MCF 10A (cell line): ENCODE measurements at places on chromosomes 11 and 22. TPM values are rescaled to one million over a fixed set of nuclear protein-coding genes. Genes with fewer than 3 reads are reported as not detected.

GRCh38 chr11:33701302-33702230 lies 940 bp upstream of the C11orf91 start:
- peak; percentile 81 for DNase-seq
- peaks cover 41% of the 10 kb centered on the region for H3K4me1 ChIP-seq
- H3K27me3 ChIP-seq = no peaks in the 10 kb centered on the region
- H3K27ac ChIP-seq = peak overlapping the region; percentile 92

Gene GRIA4
- not detected in 2 replicates for total RNA-seq

DNA sequence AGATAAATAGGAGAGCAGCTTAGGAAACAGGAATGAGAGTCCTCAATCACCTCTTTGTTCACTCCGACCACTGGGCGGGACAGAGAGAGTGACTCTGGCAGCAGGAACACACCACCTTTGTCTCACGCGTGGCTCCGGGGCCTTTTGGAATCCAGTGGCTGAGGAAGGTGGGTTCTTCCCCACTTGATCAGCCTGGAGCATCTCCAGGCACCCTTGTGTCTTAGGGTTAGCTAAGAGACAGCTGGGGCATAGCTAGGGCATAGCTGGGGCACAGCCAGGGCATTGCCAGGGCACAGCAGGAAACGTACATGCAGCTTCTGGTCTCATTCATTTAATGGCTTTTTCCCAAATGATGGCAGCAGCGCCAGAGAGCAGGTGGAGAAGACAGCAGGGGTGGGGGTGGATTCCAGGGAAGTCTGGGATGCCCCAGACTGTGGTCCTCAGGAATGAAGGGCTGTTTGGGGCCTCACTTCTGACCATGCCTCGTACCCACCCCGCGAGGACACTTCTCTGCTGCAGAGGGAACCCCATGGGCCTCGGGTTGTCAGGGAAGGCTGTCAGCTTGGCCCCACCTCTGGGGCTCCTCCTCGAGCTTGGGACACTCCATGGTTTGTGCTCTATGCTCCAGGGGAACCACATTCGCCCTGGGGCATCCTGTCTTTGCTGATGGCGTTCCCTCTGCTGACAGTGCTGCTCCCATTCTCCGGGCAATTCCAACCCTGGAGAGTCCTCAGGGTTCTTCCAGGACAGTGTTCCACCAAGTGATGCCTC lies 30.4 kb upstream of the SHANK2 start:
- no peak overlapping the region for H3K27ac ChIP-seq
- no peak for DNase-seq
- no peaks in the 10 kb centered on the region for H3K27me3 ChIP-seq
- no peaks in the 10 kb centered on the region for H3K36me3 ChIP-seq

DNA sequence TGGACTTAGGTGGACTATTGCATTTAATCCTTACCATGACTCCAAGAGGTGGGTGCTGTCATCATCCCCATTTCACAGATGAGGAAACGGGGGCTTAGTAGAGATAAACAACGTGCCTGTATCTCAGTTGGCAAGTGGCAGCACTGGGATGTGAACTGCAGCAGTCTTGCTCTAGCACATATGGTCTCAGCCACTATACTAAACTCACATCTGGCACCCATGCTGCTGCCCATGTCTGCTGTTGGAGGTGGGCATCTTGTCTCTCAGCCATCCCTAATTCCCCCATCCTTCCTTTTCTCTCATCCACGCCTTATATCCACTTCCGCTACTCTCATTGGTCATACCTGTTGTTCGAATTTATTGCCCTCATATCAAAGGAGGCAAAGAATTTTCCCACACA lies 3.8 kb downstream of the PRG3 start:
- no peak for DNase-seq
- peaks cover 32% of the 10 kb centered on the region for H3K27me3 ChIP-seq
- peaks cover 6% of the 10 kb centered on the region for H3K36me3 ChIP-seq
- H3K27ac ChIP-seq = no peak overlapping the region
- H3K4me1 ChIP-seq = no peaks in the 10 kb centered on the region

- no peaks in the 10 kb centered on the region for H3K4me1 ChIP-seq
- H3K36me3 ChIP-seq = no peaks in the 10 kb centered on the region
- no peaks in the 10 kb centered on the region for H3K27me3 ChIP-seq
- no peak overlapping the region for H3K27ac ChIP-seq
Measured at GRCh38 chr11:125128450-125128849, 17.0 kb upstream of the TMEM218 start.

DNA sequence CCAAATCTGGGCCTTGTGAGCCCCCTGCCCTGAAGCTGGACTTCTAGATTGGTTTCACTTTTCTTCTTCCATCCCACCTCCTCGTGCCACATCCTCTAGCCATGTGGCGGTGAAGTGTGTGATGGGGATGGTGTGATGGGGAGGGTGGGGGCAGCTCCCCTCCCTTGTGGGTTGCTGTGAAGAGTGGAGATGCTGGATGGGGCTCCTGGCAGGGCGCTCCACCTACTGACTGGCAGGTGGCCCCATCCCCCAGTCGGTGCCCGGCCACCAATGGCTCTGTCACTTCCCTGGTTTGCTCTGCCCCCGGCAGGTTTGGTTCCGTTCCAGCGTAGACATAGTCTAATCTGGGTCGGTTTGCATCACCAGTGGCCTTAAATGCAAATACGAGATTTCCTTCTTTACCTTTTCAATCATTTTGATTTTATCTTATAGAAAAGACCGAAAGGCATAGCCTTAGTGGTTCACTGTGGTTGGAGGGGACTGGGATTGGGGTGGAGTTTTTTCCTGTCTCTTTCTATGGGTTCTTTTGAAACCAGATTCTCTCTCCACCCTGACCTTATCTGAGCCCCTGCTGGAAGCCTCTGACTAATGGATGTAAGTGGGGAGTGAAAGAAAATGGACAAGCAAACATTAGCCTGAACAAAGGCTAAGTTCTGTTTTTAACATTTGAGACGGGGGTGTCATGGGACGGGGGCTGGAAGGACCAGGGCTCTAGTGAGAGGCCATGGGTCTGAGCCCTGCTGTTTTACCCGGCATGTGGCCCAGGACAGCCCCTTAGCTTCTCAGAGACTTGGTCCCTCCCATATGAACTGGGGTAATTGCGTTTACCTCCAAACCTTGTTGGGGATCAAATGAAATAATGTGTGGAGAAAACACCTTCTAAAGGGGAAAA lies 149.3 kb downstream of the CACNA1I start:
- H3K36me3 ChIP-seq = peaks cover 4% of the 10 kb centered on the region
- peaks cover 38% of the 10 kb centered on the region for H3K27me3 ChIP-seq
- H3K27ac ChIP-seq = no peak overlapping the region
- H3K4me1 ChIP-seq = no peaks in the 10 kb centered on the region
- no peak for DNase-seq

- H3K36me3 ChIP-seq = no peaks in the 10 kb centered on the region
- H3K27ac ChIP-seq = no peak overlapping the region
- peaks cover 28% of the 10 kb centered on the region for H3K27me3 ChIP-seq
- no peaks in the 10 kb centered on the region for H3K4me1 ChIP-seq
- no peak overlapping the region for H3K4me3 ChIP-seq
Measured at GRCh38 chr11:110867951-110868350, 155.7 kb upstream of the ARHGAP20 start.

Gene DEUP1
- not detected in 2 replicates for total RNA-seq

Gene OR8D4
- total RNA-seq = not detected in 2 replicates

DNA sequence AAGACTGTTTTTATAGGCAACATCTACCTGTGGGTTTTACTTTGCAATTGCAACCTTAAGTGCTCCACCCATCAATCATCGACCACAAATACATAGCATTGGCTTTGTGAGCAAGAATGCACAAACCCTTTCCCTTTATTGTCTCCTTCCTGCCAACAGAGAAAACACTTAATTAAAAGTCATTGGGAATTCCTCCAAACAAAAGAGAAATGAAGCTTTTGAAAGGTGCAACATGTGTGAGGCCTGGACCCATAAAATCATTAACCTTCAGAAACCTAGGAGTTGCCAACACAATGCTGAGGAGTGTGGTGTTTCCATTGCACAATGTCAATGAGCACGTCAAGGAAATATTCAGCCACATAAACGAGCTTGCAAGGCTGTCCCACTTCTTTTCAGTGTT lies 223.2 kb downstream of the BLID start:
- no peaks in the 10 kb centered on the region for H3K27me3 ChIP-seq
- H3K36me3 ChIP-seq = no peaks in the 10 kb centered on the region
- H3K27ac ChIP-seq = no peak overlapping the region
- peaks cover 67% of the 10 kb centered on the region for H3K4me1 ChIP-seq
- peak; percentile 72 for DNase-seq

GRCh38 chr22:28019881-28020861 lies 101.1 kb upstream of the PITPNB start:
- no peak overlapping the region for H3K27ac ChIP-seq
- peaks cover 13% of the 10 kb centered on the region for H3K27me3 ChIP-seq
- peak; percentile 62 for DNase-seq
- peaks cover 6% of the 10 kb centered on the region for H3K36me3 ChIP-seq
- no peak overlapping the region for H3K4me3 ChIP-seq
- peaks cover 10% of the 10 kb centered on the region for H3K4me1 ChIP-seq

Gene OR56A4
- not detected in 2 replicates for total RNA-seq

Gene ATXN10
- 149 and 193 TPM in 2 replicates for total RNA-seq

GRCh38 chr22:37219533-37219932 lies 7.3 kb upstream of the SSTR3 start:
- no peak for DNase-seq
- H3K4me1 ChIP-seq = no peaks in the 10 kb centered on the region
- peaks cover 36% of the 10 kb centered on the region for H3K27me3 ChIP-seq
- no peak overlapping the region for H3K27ac ChIP-seq
- H3K4me3 ChIP-seq = no peak overlapping the region

- no peak overlapping the region for H3K4me3 ChIP-seq
- H3K4me1 ChIP-seq = no peaks in the 10 kb centered on the region
- H3K27ac ChIP-seq = no peak overlapping the region
- H3K27me3 ChIP-seq = peaks cover 43% of the 10 kb centered on the region
- DNase-seq = no peak
Measured at GRCh38 chr11:57539342-57539741, 1.9 kb downstream of the SMTNL1 start.

- H3K4me1 ChIP-seq = no peaks in the 10 kb centered on the region
- H3K36me3 ChIP-seq = peaks cover 48% of the 10 kb centered on the region
- peak overlapping the region; percentile 1 for H3K27ac ChIP-seq
- H3K4me3 ChIP-seq = no peak overlapping the region
Measured at GRCh38 chr22:24355574-24355973, 71.8 kb upstream of the ADORA2A start.

Gene CCDC15
- total RNA-seq = 2.8 and 3.4 TPM in 2 replicates

- H3K4me3 ChIP-seq = no peak overlapping the region
- no peaks in the 10 kb centered on the region for H3K36me3 ChIP-seq
- no peaks in the 10 kb centered on the region for H3K4me1 ChIP-seq
Measured at GRCh38 chr11:64601605-64602465, 10.8 kb downstream of the SLC22A12 start.

DNA sequence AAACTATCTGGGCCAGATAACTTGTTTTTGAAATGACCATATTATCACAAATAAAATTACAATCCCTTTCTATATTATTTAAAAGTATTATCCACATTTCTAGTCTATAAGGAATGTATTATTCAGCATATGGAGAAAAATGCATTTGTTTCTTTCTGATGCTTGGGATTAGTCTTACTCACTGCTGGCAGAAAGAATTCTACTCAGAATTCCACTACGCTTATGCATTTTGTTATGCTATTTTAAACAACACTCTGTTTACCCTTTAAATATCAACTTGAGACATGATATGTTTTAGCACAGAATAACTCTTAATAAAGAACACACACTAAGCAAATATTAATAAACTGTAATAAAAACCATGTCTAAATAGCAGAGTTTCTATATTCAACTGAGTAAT lies 77.6 kb upstream of the ANO3 start:
- H3K4me1 ChIP-seq = no peaks in the 10 kb centered on the region
- H3K27ac ChIP-seq = no peak overlapping the region
- DNase-seq = no peak
- H3K36me3 ChIP-seq = no peaks in the 10 kb centered on the region
- peaks cover 53% of the 10 kb centered on the region for H3K27me3 ChIP-seq

DNA sequence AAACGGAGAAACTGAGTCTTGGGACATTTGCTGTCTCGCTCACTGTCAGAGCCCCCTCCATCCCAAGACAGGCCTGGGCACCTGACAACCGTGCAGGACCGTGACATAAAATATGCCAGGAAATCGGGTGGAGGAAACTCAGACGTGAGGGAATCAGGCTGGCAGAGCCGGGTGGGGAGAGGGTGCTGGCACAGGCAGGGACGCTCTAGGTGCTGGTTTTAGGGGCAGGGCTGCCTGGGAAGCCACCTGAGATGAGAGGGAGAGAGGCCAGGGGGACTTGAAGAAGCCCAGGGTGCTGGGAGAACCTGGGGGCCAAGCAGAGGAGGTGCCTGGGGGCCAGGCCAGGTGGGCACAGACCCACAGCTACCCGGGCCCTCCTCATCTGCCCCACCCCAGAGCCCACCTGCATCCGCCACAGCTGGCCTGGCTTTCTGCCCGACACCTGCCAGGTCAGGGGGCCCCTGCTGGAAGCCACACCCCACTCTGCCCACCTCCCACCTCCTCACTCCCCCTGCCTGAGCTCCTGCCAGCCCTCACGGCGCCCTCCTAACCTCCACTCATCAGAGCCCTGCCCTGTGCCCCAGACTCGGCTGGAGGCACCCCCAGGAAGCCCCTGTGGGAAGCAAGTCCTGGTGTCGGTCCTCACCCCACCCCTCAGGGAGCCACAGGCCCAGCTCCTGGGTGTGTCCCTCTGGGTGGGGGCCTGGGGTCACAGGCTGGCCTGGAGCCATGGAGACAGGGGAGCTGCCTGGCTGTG lies 27.3 kb upstream of the MUC5AC start:
- no peak overlapping the region for H3K27ac ChIP-seq
- no peaks in the 10 kb centered on the region for H3K36me3 ChIP-seq
- no peak for DNase-seq
- H3K27me3 ChIP-seq = peaks cover 43% of the 10 kb centered on the region
- no peaks in the 10 kb centered on the region for H3K4me1 ChIP-seq

GRCh38 chr11:92839450-92839849 lies 130.0 kb upstream of the MTNR1B start:
- H3K27me3 ChIP-seq = no peaks in the 10 kb centered on the region
- no peak overlapping the region for H3K4me3 ChIP-seq
- no peaks in the 10 kb centered on the region for H3K36me3 ChIP-seq
- peaks cover 13% of the 10 kb centered on the region for H3K4me1 ChIP-seq
- DNase-seq = no peak
- H3K27ac ChIP-seq = no peak overlapping the region

Gene POU2AF2
- total RNA-seq = not detected in 2 replicates

Gene FAM180B
- not detected in 2 replicates for total RNA-seq

DNA sequence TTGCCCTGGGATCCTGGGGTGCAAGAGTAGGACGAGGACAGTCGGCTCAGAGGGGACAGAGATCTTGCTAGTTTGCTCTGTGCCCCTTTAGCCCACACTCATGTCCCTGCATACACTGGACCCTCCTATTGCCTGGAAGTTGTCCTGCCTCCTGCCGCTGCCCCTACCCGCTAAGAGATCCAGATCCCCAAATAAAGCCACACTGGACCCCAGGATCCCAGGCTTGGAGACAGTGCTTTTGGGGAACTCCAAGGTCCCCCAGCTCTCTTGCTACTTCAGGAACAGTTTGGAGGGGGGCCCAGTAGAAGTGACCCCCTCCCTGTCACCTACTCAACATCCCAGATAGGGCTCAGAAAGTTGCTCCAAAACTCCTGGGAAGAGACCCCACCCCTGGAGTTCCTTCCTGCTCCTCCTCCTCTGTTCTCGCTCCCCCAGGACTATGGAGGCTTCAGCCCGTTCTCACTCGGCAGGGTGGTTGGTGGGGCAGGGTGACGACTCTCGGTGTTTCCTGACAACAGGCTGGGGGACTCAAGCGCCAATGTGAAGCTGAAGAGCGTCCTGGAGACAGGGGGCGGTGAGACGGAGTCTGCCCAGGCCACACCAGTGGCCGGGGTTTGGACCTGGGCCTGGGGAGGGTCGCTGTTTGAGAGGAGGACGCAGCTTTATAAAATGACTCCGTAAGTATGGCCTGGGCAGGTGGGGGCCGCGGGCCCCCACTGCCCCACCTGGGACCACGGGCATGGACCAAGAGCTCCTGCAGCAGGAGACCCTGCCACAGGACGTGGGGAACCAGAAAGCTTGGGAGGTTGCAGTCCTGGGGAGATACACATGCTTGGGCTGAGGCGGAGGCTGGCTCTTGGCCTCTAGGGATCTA lies 19.2 kb upstream of the TUB start:
- H3K4me3 ChIP-seq = no peak overlapping the region
- no peak for DNase-seq
- H3K27me3 ChIP-seq = no peaks in the 10 kb centered on the region
- no peaks in the 10 kb centered on the region for H3K36me3 ChIP-seq
- H3K27ac ChIP-seq = no peak overlapping the region
